ENCODE measurements at places on chromosomes 3 and 15.

DNA sequence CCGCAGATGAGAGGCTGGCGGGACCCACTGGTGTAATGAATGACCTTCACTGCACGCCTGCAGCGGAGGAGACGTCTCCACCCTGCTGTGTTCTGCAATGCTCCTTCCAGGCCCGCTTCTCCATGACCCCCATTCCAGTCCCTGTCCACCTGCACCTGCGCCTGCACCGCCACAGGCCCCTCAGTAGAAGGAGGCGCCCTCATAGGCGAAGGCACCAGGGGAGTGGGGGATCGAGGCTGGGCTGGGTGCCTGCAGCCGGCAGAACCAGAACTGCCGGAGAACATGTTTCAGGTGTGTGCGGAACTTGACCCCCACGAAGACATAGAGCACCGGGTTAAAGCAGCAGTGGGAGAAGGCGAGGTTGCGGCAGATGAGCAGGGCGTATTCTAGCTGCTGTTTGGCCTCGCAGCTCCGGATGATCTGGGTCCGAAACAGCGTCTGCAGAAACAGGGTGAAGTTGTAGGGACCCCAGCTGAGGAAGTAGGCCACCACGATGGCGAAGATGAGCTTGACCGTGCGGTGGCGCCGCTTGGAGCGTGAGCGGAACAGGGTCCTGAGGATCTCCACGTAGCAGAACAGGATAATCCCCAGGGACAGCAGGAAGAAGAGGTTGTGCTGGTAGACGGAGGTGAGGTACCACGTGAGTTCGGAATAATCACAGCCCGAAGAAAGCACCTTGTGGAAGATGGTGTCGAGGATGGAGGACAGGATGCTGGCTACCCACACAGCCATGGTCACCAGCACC lies 6.3 kb downstream of the XCR1 start:
- no peak for DNase-seq

DNA sequence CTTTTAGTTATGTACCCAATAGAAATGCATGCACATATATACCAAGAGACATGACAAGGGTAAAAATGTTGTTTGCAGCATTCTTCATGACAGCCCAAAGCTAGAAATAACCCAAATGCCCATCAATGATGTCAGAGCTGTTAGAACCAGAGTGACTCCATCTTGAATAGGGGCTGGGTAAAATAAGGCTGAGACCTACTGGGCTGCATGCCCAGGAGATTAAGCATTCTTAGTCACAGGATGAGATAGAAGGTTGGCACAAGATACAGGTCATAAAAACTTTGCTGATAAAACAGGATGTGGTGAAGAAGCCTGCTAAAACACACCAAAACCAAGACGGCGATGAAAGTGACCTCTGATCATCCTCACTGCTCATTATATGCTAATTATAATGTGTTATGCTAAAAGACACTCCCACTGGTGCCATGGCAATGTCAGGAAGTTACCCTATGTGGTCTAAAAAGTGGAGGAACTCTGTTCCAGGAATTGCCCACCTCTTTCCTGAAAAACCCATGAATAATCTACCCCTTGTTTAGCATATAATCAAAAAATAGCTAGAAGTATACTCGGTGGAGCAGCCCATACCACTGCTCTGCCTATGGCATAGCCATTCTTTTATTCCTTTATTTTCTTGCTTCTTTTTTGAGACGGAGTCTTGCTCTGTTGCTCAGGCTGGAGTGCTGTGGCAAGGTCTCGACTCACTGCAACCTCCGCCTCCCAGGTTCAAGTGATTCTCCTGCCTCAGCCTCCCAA lies 32.9 kb downstream of the ZBTB11 start:
- no peak for DNase-seq

GRCh38 chr3:46482632-46483350 lies 15.0 kb upstream of the RTP3 start:
- no peak for DNase-seq

- DNase-seq = no peak
These were observed 561.7 kb upstream of the SGO1 start for GRCh38 chr3:20747741-20748140.

- peak; percentile 48 for DNase-seq
These were observed 68.9 kb upstream of the TNFSF10 start for GRCh38 chr3:172591876-172592771.

DNA sequence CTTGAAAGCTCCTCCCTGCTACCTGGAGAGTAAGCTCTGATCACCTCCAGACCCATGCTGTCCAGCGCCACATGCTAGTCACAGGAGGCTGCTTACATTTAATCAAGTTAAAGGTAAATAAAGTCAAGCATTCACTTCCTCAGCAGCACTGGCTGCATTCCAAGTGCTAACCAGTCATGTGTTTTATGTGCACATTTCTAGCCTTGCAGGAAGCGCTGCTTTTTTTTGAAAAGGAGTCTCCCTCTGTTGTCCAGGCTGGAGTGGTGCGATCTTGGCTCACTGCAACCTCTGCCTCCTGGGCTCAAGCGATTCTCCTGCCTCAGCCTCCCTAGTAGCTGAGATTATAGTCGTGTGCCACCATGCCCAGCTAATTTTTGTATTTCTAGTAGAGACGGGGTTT lies 279.2 kb downstream of the GABRG3 start:
- no peak for DNase-seq

DNA sequence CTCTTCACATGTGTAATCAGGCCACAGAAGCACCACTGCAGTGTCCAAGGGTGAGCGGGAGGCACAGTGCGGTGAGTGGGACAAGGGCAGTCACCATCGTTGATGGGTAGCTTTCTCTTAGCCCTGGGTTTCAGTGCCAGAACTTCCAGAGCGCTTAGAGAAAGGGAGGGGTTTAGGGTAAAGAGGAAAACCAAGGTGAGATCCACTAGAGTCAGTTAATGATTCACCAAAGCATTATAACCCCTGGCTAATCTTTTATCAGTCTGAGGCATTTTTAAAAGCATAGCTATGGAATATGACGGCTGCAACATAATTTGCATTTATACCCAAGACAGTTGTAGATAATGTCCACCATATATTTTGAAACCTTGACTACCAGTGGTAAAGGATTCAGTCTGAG lies 94.8 kb downstream of the SHQ1 start:
- DNase-seq = no peak
